NCI-H1417 treated with DMSO at 0.1 percent for 48 hours (cell line): ENCODE measurements at places on chromosomes 2 and 18.

GRCh38 chr2:170475878-170476277 is 239.3 kb upstream of the SP5 start:
- DNase-seq: no peak

DNA sequence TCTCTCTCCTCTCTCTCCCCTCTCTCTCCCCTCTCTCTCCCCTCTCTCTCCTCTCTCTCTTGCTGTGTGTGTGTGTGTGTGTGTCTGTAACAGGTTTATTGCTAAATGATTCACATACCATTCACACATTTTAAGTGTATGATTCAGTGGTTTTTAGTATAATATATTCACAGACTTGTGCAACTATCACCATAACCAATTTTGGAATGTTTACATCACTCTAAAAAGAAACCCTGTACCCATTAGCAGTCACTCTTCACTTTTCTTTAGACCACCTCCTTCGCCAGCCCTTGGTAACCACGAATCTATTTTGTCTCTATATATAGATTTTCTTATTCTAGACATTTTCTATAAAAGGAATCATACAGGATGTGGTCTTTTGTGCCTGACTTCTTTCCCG is 11.4 kb downstream of the THNSL2 start:
- no peak for DNase-seq

DNA sequence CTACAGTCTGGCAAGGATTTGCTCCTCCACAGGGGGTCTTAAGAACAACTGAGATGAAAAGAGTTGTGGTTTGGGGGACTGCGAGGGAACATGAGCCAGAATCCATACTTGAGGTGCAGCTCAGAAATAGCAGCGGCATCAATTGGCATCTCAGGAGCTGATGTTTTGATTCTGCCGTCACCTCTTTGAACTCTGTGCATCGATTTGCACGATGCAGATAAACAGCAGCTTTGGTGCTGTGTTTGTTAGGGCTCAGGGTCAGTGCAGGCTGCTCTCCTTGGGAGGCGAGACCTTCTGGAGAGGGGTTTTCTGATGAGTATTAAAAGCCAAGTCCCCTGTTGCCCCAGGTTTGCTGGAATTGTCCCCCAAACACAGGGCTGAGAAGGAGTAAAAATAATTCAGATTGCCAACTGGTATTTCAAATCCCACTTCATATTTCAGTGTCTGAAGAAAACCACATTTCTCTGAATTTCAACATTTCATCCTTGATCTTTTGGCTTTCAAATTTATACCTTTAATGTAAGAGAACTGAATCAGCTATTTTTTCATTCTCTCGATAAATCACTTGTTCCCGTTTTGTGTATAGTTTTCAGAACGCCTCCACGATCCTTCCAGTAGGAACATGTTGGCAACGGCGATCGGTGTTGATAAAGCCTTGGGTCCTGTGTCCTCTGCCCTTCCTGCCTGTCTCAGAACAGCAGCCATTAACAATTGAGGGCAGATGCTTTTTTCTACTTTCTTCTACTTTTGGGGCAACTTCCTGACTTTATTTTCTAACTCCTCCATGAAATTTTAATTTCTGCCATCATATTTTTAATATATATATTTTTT is 65.0 kb downstream of the RAB31 start:
- no peak for DNase-seq

DNA sequence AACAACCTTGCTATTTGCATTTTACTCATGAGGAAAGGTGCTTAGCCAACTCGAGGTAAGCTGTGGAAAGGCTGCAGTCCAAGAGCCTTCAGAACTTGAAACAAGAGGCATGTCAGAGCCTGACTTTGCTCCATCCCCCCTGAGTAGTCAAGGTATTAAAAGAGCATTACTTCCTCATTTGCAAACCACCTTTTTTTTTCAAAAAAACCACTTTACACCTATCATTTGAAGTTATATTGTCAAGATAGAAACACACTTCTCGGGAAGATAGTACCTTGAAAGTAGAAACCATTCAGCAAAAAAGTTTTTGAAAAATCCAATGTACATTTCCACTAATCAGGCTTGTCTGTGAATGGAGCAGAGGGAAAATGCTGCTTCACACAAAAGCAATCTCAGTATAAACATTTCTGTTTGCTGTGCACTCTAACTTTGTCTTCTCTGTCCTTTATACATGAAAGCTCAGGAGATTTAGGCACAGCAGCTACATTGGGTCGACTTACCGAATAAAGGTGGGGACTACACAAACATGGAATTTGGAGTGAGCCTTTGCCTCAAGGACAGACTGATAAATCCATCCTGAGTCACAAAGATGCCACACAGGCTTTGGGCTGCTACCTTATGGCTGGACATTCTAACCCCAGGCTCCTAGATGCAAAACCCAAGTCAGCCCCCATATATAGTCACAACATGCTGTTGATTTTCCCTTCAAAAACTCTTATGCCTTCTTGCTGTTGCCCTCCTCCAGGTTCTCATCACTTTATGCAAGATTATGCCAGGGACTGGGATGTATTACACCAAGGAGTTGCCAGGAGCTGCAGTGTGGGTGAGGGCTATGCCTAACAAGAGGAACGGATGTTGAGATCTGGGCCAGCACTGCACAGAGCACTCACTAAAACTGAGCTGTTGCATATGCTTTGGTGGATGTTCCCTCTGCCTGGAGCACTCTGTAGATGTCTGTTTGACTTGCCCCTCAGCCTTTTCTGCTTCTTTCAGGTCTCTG is 41.4 kb upstream of the EML4 start:
- DNase-seq: no peak

GRCh38 chr2:136004965-136005364 is 19.5 kb upstream of the DARS1 start:
- no peak for DNase-seq

DNA sequence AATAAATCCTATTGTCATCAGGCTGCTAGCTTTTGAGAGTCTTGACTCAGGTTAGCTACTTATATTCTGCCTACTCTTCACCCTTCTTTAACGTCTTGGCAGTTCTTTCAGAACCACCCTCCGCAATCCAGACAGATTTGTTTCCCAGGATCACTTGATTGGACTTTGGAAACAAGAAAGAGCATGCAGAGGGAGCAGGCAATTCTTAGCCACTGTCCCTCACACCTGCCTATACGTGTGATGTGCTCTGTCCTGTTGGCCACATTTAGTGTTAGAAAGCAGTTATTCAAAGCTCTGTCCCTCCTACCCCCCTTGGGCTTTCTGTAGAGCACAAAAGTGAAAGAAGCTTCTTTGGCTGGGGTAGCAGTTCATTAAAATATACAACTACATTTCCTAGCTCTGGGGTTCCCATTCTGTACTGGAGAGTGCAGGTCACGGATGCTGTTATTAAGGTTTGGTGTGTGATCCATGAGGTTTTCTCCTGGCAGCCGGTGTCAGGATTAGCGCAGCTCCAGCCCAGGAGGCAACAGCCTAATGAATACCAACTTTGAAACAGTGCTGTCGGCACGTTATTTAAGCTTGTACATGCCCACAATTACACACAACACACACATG is 6.3 kb downstream of the FZD5 start:
- DNase-seq: no peak

DNA sequence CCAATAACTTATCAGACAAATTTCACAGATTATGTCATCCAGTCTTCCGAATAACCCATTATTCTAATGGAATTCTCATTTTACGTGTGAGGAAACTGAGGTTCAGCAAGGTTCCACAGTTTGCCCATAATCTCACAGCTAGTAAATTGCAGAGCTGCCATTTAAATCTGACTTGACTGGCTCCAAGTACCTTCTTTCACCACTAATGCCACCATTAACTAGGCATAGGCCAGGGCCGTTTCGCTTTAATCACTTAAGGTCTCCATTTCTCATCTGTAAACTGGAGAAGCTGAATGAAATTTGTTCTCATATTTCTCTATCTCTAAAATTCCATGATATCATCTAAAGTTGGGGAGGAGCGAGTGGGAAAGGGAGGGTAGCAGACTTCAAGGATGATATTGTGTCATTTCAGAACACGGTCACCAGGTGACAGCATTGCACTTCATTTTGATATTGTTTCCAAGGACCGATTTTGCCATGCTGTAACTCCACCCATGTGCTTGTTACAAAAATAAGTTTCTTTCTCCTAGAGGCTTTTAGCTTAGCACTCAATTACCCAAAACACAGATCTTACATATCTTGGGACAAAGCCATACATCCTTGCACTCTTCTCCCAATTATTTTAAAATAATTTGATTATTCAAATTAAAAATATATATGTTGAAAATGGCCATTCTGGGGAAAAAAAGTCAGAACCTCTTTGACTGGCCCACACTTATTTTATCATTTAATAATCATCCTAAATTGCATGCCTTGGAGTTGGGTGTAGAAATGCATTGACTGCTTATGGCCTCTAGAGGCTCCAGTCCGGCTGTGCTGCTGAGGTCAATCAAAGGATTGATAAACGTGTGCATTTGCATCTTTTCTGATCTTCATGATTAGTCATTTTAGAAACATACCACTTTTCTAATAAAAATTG is 123.8 kb downstream of the AKAIN1 start:
- no peak for DNase-seq

DNA sequence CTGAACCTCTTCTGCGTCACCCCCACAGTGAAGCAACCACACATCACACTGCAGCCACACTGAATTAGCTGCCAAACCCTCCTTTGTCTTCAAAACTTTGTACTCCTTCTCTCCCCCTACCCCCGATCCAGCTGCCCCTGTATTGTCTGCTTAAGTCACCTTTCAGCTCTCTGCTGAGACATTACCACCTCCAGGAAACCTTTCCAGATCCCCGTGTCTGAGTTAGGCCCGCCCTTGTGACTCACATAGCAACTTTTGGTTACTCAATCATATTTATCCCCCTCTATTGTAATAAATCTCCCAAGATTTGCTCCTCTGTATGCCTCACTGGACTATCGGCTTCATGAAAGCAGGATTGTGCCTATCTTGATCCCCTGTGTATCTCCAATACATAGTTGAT is 82.8 kb upstream of the CDCA7 start:
- no peak for DNase-seq

DNA sequence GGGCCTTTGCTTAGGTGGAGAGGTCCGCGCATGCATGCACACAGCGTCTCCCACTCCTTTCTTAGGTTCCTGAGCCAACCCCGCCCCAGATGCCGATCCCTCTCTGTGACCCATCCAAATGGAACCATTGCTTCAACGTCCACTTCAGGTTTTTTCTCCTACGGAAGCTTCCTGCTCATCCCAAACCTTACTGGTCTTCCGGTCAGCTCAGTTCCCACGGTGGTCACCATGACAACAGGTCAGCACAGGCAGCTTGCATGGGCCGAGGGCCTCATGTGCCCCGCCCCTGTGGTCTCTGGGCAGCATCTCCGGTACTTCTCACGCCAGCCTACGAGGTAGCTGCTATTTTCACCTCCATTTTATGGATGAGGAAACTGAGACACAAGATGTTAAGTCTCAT is 163.7 kb downstream of the SOCS6 start:
- no peak for DNase-seq

DNA sequence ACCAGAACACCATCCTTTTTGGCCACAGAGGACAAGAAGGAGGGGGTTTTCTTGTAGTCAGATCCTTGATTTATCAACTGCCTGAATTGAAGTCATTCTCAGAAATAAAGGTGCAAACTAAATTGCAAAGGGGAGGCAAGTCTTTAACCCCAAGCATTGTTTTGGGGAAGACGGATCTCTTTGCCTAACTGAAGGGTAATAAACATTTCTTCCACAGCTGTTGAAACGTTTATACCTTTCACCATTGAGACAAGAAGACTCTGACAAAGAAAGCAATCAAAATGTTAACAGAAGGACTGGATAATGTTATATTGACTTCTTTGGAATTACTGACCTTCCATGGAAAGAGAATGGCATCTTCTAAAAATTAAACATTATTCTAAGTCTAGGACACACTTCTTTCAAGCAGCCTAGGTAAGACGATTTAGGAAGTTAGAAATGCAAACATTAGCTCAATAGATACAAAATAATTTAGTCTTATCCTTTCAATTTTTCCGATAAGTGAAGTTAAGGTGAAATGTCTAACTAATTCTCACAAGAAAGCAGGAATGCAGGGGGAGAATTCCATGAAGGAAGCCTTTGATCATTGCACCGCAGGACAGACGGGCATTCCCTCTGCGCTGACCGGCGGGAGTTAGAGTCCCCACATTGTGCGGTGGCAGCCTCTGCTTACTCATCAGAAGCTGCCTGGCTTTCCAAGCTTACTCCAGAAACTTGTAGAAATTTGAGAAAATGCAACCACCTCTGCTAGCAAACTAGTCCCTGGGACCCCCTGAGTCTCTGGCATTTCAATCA is 69.4 kb upstream of the COPS8 start:
- no peak for DNase-seq

- DNase-seq: no peak
Observed at GRCh38 chr2:72349016-72349415, 201.4 kb upstream of the CYP26B1 start.

DNA sequence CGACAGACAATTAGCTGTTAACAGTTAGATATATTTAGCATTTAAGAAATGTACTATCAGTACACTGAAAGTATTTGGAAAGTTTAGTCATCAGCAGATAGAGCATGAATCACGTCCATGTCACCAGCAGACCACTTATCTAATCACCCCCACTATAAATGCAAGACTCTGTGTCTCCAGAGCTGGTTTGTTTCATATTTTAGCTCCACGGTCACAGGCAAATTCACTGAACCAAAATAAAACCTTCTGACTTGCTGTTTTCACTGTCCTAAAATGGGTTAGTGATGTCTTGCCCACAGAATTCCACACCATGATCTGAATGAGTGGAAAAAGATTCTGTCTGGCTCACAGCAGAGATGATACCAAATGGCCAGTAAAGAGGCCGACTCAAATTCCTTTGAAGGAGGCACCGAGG is 64.9 kb downstream of the CDH2 start:
- no peak for DNase-seq

DNA sequence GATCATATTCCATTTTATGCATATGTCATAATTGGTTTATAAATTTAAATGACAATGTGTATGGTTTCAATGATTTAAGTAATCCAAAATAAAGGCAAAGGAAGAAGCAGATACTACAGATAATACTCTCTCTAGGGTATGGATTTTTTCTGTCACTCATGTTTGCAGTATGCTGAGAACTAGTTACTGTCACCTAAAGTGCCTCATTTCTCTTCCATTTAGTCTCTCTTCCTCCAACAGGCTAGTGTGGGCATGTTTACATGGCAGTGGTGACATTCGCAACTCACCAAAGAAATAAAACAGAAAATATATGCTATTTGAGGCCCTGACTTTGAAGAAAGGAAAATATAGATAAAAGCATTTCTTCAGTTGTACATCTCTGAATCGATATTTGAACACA is 1460.4 kb upstream of the ZEB2 start:
- DNase-seq: no peak

- no peak for DNase-seq
Observed at GRCh38 chr18:75895135-75895534, 467.6 kb upstream of the SMIM21 start.
